GM10248 (cell line): ENCODE measurements at places on chromosomes 6 and 20.

DNA sequence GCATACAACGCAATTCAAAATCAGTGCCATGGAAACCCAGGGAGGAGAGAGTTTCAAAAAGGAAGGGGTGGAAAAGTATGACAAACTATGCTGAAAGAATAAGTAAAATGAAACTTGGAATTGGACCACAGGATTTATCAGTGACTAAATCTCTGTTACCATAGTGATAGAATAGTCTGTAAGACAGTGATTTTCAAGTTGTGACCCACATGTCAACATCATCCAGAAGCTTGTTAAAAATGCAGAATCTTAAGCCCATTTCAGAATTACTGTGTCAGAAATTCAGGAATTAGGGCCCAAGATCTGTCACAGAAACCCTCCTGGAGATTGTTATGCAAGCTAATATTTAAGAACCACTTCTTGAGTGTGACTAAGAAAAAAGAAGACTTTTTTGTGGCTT is 417.7 kb upstream of the JAG1 start:
- DNase-seq = no peak

- DNase-seq = no peak
These were observed 4.0 kb upstream of the GNRH2 start for GRCh38 chr20:3039426-3039825.

DNA sequence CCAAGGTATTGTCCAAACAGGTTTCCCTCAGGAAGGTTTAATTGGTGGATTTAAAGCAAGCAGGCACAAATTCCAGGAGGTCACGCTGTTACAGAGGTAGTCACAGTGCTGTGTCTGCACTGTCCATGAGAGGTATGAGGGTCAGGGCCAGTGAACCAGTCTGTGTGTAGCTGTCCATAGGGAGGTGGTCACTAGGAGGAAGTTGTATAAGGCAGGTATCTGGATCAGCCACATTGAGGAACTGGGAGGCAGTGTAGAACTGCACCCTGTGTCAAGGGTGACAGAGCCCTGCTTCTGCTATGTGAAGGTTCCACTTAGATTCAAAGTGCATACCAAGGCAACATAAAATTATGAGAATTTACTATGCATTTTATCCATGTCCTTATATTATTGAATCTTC is 73.3 kb downstream of the MAP3K4 start:
- DNase-seq = no peak

- DNase-seq = peak; percentile 81
These were observed 69.2 kb upstream of the TBC1D7 start for GRCh38 chr6:13397359-13398068.

DNA sequence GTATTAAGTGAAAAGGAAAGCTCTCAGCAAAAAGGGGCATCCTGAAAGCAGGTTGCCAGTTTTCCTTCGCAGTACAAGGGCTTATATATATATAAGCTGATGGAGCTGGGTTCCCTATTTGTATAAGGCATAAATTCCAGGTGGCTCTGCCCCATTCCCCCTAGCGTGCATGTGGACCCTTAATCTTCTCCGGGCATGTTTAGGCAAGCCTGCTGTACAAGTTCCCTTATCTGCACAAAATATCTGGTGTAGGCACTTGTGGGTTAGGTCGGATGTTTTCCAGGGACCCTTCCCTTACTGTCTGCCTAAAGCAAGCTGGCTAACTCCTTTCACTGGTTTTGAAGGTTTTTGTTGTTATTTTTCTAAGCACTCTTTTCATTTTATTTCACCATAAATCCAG is 140.7 kb downstream of the FUT9 start:
- DNase-seq = no peak

GRCh38 chr6:69881322-69882151 is 15.2 kb downstream of the COL19A1 start:
- peak; percentile 35 for DNase-seq

- DNase-seq = peak; percentile 53
These were observed 31.4 kb downstream of the LINC00237 start for GRCh38 chr20:21074605-21075336.

GRCh38 chr20:41339957-41340326 is 679 bp upstream of the LPIN3 start:
- peak; percentile 88 for DNase-seq

- DNase-seq = no peak
These were observed 34.2 kb upstream of the FRMD1 start for GRCh38 chr6:168113226-168113625.

GRCh38 chr6:5566718-5567117 is 305.4 kb downstream of the FARS2 start:
- no peak for DNase-seq

DNA sequence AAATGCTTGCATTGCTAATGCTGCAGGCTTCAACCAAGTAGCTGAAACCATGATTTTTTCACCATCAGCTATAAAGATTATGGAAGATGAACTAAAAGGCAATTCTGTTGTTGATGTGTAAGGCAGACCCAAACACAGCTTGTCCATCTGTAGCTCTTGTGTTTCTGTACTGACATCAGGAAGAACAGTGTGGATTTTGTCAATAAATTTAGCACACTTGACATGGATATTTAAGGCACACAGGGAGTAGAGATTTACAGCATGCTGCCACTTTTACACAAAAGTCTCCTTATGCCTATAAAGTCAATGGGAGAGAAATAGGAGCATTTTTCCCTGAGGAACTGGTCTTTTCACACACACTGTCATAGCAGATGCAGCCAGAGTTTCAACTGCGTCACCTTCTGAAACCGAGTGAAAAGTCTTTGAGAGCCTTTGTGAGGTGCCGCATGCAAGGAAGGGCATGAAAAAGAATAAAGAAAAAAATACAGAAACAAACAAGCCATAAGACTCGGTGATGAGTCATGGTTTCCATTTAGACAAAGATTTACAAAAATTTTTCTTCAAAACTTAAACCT is 261.4 kb upstream of the TFAP2D start:
- DNase-seq = no peak

- peak; percentile 61 for DNase-seq
These were observed 25.1 kb upstream of the KIAA0408 start for GRCh38 chr6:127484212-127484863.

- DNase-seq = no peak
These were observed 8.7 kb downstream of the JAG1 start for GRCh38 chr20:10665027-10665561.
